ENCODE measurements at places on chromosomes 1 and 21. TPM values are rescaled to one million over a fixed set of nuclear protein-coding genes. Genes with fewer than 3 reads are reported as not detected.

DNA sequence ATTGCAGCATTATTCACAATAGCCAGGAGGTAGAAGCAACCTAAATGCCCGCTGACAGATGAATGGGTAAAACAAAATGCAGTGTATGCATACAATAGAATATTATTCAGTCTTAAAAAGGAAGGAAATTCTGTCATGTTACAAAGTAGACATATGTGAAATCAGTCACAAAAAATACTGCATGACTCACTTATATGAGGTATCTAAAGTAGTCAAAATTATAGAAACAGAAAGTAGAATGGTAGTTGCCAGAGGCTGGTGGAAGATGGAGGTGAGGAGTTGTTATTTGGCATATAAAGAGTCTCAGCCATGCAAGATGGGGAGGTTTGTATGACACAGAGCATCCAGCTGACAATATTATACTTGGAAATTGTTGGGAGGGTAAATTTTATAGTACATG lies 43.0 kb upstream of the EGLN1 start:
- no peak for DNase-seq

GRCh38 chr1:172938681-172939080 lies 112.1 kb downstream of the TNFSF18 start:
- DNase-seq = no peak

DNA sequence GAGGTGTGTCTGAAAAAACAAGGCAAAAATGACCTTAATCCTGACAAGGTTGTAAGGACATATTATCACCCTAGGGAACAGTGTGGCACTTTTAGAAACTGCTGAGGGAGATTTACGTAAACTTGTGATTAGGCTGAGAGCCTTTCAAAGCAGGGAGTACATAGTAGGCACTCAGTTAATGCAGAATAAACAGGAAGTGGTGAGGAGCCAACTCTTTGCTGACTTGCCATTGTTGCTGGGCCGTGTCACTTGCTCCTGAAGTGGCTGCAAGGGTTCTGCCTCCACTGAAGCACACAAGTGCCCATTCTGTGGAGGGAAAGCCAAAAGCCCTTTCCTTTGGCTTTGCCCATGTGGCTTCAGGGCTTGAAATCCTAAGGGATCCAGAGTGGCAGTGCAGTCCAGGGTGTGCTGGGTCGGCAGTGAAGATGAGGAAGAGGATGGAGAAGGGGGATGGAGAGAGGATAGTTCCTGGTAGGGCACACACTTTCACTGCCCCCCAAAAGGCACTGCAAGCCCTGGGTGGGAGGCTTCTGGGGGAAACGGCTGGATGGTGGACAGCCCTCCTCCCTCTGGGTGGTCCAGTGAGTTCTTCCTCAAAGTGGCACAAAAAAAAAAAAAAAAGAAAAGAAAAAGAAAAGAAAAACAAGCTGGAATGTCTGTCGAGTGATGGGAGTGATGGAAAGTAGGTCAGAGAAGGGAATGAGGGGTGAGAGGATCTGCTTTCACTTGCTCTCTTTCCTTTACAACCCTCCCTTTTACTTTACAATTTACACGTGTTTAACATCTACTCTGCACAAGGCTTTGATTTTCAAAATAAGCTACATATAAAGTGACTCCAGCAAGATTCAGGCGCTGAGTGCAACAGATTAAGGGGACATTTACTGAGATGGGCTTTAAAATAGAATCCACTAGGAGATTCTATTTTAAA lies 13.7 kb upstream of the RHEX start:
- no peak for DNase-seq

The TP73 gene
- polyA plus RNA-seq = 18.3 TPM
